AG10803 (cell line): ENCODE measurements at places on chromosomes 2 and 18.

GRCh38 chr2:108533832-108534583 is at the start of gene LIMS1:
Gene LIMS1 (plus strand): TSS chr2:108534470. CDS start chr2:108534563, 93 bp downstream.
- peak; percentile 83 for DNase-seq

GRCh38 chr2:17607379-17607778 is 66.9 kb downstream of the VSNL1 start:
- no peak for DNase-seq

DNA sequence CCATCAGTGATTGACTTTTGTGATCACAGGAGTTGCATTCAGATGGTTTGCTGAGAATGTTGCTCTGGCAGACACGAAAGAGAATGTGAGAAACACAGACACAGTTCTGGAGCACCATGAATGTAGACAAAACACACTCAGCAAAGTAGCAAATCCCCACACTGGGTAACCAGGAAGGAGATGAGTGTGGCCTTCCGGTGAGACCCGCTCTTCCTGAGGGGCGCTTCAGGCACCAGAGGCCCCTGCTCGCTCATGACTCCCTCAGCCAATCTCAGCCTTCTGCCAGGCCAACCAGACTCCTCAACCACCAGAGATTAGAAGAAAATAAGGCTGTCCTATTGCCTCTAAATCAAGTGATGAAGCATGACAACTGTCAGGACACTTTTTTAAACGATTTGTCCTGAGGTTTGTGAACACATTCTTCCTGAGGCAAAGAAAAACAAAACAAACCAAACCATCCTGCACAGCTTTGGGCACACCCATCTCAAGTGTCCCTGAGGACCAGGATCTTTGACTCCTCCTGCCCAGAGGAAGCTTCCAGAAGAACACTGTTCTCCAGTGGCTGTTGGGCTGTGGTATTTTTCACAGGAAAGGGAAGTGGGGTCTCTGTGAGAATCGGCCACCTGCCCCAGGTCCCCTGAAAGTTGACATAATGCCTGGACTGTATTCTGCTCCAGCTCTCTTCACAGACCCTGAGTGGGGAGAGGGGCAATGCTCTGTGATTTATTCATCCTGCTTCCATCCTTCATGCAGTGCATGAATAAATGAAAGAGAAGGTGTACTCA is 152.8 kb downstream of the BCL11A start:
- DNase-seq, result no peak

DNA sequence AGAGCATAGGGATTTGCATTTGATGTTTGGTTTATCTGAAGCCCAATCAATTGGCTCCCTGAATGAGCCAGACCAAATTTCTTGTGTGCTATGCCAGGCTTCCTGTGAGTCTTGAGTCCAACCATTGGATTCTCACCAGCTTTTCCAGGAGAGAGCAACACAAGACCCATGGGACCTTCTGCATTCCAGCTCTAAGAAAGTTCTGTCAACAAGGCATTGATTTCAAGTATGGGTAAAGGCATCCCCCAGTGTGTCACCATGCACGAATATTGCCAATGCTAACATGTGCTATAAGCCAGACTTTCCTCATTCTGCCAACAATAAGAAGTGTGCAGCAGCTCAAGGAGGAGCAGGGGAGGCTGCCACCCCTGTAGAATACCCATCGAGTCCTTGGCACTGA is 266.6 kb downstream of the ETAA1 start:
- DNase-seq, result peak; percentile 57

DNA sequence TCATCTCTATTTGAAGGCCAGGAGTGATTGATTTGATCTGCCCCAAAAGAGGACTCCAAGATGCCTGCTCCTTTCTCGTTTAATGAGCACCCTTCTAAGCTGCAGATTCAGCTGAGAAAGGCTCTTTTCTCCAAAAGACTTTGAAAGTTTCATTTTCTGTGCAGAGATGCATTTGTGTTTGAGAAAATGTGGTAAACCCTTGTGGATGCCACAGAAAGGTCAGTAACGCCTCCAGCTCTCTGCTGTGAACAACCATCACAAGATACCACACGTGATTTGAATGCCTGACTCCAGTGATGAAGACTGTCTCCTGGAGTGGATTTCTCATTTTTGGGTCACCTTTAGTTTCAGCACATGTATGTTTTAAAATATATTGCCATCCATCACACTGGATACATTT is 35.0 kb upstream of the CCDC85A start:
- DNase-seq, result no peak

DNA sequence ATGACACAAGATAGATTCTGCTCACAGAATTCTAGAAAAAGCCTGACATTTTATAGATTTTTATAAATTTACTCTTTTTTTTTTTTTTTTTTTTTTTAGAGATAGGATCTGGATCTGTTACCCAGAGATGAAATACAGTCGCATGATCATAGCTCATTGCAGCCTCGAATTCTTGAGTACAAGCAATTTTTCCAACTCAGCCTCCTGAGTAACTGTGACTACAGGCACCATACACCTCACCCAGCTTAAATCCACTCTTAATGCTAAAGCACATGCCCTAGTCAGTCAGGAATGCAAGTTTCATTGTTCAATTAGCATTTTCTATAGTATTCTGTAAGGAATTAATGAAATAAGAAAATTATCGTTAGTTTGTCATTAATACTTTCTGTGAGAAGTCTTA is 32.1 kb upstream of the WDR75 start:
- no peak for DNase-seq
